LoVo (cell line): ENCODE measurements at places on chromosomes 2 and 18.

DNA sequence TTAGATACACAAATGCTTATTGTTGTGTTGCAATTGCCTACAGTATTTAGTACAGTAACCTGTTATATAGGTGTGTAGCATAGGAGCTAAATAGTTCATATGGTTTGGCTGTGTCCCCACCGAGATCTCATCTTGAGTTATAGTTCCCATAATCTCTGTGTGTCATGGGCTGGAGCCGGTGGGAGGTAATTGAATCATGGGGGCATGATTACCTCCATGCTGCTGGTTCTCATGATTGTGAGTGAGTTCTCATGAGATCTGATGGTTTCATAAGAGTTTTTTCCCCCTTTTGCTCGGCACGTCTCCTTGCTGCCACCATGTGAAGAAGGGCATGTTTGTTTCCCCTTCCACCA is 190.5 kb upstream of the SESTD1 start:
- DNase-seq, result no peak

DNA sequence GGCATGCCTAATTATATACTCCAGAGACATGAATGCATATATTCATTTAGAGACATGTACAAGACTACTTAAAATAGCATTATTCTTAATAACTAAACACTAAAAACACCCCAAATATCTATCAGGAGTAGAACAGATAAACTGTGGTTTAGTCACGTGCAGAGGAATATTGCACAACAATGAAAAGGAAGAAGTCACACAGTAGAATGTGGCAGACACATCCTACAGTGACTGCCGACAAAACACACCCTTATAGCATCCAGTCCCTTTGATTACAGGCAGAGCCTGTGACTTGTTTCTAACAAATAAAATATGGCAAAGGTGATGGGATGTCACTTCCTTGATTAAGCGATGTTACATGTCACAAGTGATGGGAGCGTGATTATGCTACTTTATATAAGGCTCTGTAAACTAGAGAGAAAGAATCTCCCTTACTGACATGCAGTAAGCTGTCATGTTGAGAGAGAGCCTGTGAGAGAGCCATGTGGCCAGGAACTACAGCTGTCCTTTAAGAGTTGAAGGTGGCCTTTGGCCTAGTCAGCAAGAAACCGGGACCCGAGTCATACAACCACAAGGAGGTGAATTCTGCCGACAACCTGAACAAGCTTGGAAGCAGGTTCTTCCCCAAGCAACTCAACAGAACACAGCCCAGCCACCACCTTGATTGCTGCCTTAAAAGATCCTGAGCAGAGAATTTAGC is 39.1 kb upstream of the LGALSL start:
- DNase-seq, result no peak

- no peak for DNase-seq
These were observed 189.4 kb upstream of the GLI2 start for GRCh38 chr2:120546048-120546864.

DNA sequence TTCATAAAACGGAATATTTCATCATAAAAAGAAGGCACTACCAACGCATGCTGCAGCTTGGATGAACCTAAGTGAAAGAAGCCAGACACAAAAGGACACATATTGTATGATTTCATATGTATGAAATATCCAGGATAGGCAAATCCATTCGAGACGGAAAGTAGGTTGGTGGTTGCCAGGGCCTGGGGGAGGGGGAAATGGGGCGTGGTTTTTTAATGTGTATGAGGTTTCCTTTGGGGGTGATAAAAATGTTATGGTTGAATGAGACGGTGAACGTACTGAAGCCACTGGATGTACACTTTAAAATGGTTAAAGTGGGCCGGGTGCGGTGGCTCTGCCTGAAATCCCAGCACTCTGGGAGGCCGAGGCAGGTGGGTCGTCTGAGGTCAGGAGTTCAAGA is 20.0 kb upstream of the SPATA3 start:
- DNase-seq, result no peak

DNA sequence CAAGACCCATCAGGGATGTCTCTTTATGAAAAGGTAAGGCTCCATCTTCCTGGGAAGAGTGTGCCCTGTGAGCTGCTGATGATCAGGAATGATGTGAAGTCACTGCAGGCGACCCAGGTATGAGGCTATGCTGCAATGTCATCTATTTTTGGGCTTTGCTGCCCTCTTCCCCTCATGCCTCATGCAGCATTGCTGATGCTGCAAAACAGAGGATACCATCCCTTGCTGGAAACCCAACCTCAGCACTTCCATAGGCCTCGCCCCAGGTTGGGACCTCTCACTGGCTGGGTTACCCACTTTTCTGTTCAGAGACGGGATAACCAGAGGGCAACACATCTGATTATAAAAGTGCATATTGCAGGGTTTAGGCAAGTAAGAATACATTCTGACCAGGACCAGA is 255.8 kb downstream of the L3MBTL4 start:
- no peak for DNase-seq

DNA sequence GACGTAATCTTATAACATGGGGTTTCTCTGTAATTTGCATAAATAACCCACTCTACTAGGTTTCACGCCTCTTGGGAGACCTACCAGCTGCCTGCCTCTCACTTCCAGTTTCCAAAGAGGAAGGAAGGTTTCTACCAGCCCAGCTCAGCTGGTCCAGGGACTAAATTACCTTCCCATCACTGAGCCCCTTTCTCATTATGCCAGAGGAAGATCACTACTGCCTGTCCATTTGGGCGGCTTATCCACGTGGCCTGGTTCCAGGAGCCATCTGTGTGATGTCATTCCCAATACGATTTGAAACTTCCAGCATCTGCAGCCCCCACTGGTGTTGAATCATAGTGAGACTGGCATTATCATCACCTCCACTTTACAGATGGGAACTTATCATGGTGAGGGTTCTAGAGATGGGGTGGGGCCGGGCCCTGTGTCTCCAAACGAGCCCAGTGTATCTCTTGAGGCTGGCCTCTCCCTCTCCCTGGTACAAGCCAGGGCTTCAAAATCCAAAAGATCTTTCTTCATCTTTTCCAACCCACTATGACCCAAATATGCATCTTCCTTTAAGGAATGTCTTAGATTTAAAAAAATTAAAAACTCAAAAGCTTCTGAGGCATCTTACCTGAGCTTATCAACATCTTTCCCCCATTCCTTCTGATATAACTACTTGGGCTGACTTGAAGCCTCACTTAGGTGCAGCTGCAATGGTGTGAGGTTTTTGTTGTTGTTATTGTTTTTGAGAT is 140.8 kb downstream of the DDX1 start:
- no peak for DNase-seq

DNA sequence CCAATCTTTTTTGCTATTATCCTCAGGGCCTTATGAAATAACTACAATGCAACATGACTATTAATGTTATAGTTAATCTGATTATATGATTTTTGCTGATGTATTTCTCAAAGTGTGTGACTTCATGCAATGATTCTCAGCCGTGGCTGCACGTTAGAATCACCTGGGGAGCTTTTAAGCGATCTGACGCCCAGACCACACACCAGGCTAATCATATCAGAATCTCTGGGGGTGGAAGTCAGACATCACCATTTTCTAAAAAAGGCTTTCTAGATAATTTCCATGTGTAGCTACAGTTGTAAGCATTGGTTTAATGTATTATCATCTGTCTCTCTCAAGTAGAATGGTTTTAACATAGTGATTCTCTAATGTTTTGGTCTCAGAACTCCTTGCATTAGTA is 5.5 kb upstream of the QPCT start:
- DNase-seq, result no peak

DNA sequence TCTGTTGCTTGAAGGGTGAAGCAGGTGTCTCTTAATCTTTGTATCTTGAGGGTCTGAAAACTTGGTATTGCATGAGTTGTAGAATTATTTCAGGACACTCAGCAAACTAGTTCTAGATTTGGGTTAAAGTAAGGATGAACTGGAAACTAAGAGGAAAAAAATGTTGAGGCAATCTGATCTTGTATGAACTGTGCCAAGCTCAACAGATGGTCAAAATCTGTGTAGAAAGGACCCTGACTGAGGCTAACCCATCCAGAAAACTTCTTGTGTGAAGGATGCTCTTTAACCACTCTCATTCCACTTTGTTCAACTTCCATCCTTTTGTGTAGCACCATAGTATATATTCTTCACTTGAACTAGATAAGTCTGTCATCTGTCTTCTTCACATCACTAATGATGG is 861.7 kb downstream of the SLC4A3 start:
- no peak for DNase-seq

GRCh38 chr2:184141866-184142265 is 456.5 kb upstream of the ZNF804A start:
- no peak for DNase-seq

GRCh38 chr2:173354073-173354581 is 545 bp upstream of the CDCA7 start:
- peak; percentile 34 for DNase-seq

DNA sequence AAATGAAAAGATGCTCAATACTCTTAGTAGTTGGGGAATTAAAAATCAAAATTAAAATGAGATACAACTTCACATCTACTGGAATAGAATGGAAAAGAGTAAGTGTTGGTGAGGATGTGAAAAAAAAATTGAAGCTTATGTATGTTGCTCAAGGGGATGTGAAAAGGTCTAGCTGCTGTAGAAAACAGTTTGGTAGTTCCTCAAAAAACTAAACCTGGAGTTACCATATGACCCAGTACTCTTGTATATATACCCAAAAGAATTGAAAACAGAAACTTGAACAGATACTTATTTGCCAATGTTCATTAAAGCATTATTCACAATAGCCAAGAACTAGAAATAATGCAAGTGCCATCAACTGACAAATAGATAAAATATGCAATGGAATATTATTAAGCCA is 208.4 kb downstream of the FIGN start:
- DNase-seq, result no peak

GRCh38 chr18:79411614-79412526 is 16.1 kb downstream of the NFATC1 start:
- DNase-seq, result no peak

DNA sequence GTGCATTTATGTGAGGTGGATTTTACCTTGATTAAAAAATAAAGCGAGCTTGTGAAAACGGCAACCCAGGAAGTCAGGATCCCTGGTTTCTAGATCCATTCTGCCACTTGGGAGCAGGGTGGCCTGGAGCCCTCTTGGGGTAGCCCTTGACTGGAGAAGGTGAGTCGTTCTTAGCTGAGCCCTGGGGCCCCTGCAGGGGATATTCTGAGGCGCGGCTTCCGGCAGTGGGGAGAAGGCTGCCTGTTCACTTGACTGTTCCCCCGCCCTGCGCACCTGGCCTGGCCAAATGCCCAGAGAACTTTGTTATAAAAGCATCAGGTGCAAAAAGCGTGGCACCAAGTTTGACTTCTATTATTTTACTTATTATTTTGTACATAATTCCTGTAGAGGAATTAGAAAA is 221.9 kb downstream of the DYSF start:
- no peak for DNase-seq

DNA sequence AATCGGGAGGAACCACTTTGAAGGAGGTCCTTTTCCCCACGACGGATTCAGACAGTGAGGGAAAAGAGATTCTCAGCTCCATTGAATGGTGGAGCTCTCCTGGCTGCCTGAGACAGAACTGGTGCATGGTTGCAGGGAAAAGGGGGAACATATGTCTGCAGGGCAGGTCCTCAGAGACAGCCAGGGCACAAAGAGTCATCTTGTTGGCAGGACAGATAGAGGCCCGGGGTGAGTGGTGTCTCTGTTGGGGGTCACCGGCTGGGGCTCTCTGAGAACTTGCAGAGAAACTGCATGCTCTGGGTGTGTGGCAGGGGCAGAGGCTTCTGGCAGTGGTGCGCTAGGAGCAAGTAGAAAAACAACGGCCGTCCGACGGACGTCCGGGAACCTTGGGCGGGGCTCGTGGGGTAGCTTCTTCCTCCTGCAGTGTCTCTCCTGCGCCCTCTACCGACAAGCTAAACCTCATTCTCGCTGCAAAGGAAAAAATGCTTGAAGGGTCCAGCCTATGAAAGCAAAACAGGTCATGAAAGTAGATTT is 94.3 kb downstream of the CDCA7 start:
- peak; percentile 83 for DNase-seq

- DNase-seq, result no peak
These were observed 89.0 kb downstream of the EIPR1 start for GRCh38 chr2:3288470-3289170.

DNA sequence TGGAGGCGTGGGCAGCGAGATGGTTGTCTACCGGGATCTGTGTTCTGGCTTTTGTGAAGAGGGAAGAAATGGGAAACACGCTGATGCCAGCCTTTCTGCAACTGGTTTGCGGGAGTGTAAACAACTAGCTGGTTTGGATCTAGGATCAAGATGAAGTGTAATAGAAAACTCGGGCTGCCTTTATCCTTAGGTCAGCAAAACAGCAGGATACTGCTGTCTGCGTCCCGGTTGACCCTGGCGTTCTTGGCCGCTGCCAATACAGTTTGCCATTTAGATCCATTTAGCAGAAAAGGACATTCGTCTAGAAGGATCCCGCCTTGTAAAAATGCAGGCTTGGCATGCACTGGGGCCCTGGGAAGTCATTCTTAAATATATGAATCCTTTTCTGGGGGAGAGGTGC is 42.0 kb downstream of the RAB31 start:
- no peak for DNase-seq

DNA sequence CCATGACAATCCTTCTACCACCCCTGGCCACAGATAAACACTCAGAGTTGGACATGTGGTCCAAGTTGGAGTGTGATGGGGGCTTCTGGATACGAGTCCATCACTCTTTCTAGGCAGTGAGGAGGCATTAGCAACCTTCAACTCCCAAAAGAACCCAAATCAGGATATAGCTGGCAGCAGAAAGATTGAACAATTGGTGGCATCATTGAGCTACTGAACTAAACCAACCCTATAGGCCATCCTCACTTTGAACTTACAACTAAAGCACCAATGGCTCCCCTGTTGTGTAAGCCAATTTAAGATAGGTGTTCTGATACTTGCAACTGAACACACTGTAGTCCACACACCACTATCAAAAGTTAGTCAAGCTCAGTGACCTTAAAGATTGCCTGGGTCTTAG is 24.0 kb upstream of the MARCO start:
- DNase-seq, result no peak

DNA sequence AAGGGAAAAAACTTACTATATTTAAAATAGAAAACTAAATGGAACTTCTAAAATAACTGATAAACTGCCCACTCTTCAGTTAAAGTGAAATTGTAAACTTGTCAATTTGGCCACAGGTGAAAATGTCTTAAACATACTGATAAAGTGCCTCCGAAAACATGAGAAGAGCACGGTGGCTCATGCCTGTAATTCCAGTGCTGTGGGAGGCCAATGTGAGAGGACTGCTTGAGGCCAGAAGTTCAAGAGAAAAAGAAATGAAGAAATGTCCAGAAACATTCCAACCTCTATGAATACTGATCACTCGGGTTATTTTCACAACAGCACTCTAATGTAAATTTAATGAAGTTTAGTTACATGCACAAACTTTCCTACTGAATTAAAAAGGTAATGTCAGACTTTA is 63.4 kb upstream of the DNER start:
- DNase-seq, result no peak

DNA sequence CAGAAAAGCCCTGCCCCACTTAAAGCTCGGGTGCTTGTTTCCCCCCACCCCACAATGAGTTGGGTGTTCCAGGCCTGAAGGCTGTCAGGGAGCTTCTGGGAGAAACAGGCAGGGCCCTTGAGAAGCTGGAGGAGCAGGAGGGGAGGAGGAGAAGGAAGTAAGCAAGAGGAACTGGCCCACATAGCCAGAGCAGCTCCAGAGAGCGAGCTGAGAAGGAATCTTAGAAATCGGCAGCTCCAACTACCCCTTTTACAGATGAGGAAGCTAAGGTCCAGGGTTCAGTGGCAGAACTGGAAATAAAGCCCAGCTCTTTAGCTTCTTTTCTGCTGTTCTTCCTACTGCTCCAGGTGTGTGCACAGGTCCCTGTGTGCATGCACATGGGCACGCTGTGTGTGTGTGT is 12.7 kb upstream of the KCNK3 start:
- DNase-seq, result no peak

- no peak for DNase-seq
These were observed 9.9 kb downstream of the ALPK2 start for GRCh38 chr18:58618822-58619595.

GRCh38 chr2:149021271-149021719 is 17.2 kb upstream of the LYPD6B start:
- no peak for DNase-seq
